Ureter (tissue), 1 donor: ENCODE measurements at places on chromosomes 5 and 9. TPM values are rescaled to one million over a fixed set of nuclear protein-coding genes. Genes with fewer than 3 reads are reported as not detected.
A peak's percentile ranks its signal among the peaks of the same experiment; 100 is the strongest.

The MYMK gene
- total RNA-seq, result not detected

The ZNF879 gene
- total RNA-seq, result 4.1 TPM

The MFAP3 gene
- total RNA-seq, result 39.6 TPM

The F2RL1 gene
- total RNA-seq, result 16.8 TPM

The ERCC8 gene
- total RNA-seq, result 12.2 TPM

The HTR4 gene
- total RNA-seq, result not detected

The TMEM252 gene
- total RNA-seq, result not detected

DNA sequence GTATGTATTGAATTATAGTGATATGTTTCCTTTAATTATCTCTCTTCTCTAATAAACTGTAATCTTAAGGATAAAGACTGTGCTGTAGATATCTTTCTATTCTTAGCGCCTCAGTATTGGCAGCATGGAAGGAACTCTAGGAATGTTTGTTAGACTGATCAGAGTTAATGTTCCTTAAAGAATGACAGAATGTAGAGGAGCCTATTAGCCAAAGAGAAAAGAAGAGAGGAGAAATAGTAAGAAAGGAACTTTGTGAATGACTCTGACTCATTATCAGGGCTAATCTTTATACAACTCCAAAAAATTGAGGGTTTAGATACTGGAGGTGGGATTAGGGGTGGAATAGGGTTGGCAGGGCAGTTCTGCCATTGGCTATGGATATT, 59.0 kb upstream of the NUDT12 start:
- no peak for DNase-seq

DNA sequence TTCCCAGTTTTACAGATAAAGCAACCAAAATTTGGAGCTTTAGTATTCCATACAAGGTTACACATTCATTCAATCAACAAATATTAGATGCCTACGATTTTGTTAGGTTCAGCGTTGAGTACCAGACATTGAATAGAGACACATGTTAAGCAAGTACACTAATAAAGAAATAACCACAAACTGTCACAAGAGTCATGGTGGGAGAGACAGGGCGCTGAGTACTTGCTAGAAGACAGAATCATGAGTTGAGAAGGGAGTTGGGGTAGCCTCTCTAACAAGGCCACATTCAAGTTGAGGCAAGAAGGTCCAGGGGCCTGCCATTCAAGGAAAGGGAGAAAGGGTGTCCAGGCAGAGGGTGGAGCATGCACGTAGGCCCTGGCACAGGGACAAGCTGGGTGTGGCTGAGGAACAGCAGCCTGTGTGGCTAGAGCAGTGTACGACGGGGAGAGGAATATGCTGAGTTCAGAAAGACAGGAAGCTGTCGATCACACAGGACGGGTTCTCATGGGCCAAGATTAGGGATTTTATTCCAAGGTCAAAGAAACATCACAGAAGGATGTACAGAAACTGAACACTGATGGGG, 17.0 kb downstream of the CDK5RAP2 start:
- DNase-seq, result peak; percentile 55

DNA sequence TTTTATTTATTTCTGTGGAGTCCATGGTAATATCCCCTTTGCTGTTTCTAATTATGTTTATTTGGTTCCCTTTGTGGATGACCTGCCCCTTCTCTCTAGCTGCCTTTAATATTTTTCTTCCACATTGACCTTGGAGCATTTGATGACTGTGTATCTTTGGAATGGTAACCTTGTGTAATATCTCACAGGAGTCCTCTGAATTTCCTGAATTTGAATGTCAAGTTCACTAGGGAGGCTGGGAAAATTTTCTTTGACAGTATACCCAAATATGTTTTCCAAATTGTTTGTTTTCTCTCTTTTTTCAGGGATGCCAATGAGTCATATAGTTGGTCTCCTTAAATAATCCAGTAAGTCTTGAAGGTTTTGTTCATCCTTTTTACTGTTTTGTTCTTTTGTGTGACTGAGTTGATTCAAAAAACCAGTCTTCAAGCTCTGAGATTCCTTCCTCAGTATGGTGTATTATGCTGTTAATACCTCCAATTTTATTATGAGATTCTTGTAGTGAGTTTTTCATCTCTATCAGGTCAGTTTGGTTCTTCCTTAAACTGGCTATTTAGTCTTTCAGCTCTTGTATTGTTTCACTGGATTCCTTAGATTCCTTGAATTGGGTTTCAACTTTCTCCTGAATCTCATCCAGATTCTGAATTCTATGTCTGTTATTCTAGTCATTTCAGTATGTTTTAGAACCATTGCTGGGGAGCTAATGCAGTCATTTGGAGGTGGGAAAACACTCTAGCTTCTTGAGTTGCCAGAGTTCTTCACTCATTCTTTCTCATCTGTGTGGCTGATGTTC, 349.0 kb upstream of the TARS1 start:
- no peak for DNase-seq

GRCh38 chr5:352639-353611, 31.4 kb downstream of the AHRR start:
- DNase-seq, result no peak

GRCh38 chr9:87829756-87830155, 52.9 kb upstream of the SPATA31E1 start:
- no peak for DNase-seq

DNA sequence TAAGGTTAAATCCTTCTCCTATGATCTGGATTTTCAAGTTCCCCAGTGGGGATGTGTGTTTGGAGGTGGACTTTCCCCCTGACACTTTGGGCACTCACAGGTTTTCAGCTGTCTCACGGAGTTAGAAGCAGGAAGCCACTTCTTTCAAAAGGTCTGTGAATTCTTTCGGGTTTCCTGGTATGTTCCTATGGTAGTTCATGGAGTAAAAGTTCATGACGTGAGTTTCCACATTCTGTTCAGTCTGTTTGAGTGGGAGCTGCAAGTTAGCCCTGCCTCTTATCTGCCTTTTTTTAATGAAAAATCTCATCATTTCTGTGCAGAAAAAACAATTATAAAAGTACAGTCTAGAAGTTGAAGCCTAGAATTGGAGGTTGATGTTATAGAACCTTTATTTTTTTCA, 24.9 kb upstream of the SNCAIP start:
- no peak for DNase-seq

GRCh38 chr5:140240987-140241706, 61.8 kb downstream of the PFDN1 start:
- DNase-seq, result peak; percentile 92

GRCh38 chr5:148910686-148911361, 84.4 kb downstream of the ADRB2 start:
- peak; percentile 64 for DNase-seq

DNA sequence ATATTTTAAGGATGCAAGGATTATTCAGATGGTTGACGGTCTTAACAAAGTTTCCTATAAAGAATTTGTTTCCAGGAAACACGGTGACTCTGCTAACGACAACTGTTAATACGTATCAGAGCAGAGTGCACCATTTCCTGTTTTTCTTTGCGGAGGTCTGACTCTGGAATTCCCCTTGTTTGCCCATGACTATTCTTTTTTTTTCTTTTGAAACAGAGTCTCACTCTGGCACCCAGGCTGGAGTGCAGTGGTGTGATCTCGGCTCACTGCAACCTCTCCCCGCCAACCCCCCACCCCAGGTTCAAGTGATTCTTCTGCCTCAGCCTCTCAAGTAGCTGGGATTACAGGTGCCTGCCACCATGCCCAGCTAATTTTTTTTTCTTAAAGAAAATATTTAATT, 115.9 kb downstream of the CDC42SE2 start:
- DNase-seq, result no peak

DNA sequence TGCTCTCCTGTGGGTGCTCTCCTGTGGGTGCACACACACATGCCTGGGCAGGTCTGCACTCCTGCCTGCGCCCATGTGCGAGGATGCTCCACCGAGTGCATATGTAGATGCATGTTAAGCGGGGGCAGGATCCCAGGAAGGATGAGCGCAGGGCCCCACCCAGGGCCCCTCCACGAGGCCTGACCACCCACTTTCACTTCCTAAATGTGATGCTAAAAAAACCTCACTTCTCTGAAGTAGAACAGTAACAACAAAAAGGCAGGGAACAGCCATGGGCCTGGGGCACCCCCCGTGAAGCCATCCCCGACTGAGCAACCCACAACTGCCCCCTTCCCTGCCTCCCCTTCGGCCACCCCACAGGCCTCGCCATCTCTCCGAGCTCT, 48.2 kb upstream of the SARDH start:
- no peak for DNase-seq

DNA sequence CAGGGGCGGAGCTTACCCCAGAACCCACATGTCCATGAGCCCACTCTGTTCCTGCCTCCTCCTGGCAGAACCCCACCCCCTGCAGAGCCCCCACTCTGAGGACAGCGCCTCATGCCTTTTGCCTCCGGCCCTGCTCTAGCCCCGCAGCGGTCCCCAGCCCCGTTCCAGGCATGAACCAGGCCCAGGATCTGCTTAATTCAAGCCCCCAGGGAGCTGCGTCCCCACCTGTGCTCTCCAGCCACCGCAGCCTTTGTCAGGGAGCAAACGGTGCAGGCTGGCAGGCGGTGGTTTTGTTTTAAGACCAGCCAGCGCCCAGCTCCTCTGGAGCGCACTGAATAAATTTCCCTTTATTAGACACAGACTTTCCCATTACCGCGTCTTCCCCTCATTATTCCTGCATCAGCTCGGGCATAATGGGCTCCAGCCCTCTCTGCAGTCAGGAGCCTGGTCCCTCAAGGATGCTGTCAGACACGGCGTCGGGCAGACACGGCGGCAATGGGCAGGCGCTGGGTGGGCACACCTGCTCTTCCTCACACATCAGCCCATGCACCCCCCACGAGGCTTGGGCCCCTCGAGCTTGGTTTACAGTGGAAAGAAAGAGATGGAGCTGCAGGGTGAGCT, 137.6 kb downstream of the OLFM1 start:
- DNase-seq, result no peak

- no peak for DNase-seq
Measured at GRCh38 chr9:113911850-113912557, 35.9 kb downstream of the ZNF618 start.

DNA sequence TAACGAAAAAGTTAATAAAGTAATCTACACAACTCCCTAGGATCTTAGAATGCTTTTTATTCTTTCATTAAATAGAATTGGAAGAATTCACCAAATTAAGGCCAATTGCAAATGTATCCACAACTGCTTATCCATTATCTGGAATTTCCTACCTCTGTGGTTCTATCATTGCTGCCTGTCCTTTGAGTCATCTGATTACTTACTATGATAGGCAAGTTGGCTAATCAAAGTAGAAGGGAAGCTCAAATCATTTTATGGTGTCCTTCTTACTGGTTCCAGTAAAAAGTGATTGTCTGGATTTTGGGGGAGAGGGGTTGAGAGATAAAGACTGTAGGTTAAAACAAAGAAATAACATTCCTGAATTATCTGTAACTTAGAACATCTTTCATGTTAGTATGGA, 161.4 kb upstream of the GNA14 start:
- no peak for DNase-seq

- no peak for DNase-seq
Measured at GRCh38 chr5:157038568-157039187, 20.2 kb downstream of the HAVCR1 start.

- no peak for DNase-seq
Measured at GRCh38 chr9:79824265-79824664, 252.5 kb downstream of the TLE4 start.

DNA sequence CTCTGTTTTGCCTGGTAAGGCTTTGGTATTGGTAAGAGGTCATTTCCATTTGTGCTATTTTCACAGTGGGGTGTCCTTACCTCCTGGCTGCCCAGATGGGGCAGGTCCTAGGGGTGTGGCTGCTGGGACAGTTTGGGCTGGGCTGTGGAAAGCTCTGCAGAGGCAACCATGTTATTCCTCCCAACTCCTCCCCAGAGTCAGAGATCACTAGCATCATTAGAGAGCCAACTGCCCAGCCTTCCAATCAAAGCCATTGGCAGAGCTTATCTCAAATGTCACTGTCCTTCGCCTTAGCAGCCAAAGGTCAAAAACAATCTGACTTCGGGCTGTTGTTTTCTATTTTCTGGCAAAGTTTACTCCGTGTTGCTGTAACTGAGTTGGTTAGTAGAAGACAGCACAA, 33.6 kb upstream of the HRH2 start:
- no peak for DNase-seq
